Hematopoietic multipotent progenitor cell treated with erythropoietin and hydrocortisone succinate and interleukin-3 and kit ligand, for 17 days (in vitro differentiated cells): ENCODE measurements at places on chromosomes 6 and 20.

DNA sequence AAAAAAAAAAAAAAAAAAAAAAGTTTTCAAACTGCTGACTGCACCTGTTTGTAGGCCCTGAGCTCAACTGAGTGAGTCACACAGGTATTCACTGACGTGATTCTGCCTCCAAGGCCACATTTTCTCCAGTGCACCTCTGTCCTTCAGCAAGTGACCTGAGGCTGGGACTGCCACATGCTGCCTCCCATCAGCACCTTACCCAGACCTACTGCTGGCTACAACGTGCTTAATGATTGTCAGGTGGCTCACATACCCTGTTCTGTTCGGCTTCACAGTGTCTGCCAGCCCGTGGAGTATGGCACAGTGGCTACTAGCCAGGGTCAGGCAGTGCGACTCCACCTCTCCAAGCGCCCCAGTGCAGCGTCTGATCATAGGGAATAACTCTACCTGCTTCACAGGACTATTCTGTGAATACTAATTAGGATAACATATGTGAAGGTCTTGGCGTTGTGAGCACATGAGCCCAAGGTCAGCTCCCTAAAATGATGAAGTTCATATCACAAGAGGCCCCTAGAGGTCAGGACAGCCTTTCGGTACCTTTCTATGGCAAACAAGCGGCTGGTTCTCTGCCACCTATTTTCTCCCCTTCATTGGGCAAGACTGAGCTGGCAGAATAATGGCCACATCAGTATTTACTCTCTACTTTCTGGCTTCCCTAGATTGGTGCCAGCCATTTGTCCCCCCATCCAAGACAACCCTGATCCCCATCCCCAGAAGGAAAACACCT, 28.1 kb downstream of the RIPOR3 start:
- peak; percentile 52 for DNase-seq

DNA sequence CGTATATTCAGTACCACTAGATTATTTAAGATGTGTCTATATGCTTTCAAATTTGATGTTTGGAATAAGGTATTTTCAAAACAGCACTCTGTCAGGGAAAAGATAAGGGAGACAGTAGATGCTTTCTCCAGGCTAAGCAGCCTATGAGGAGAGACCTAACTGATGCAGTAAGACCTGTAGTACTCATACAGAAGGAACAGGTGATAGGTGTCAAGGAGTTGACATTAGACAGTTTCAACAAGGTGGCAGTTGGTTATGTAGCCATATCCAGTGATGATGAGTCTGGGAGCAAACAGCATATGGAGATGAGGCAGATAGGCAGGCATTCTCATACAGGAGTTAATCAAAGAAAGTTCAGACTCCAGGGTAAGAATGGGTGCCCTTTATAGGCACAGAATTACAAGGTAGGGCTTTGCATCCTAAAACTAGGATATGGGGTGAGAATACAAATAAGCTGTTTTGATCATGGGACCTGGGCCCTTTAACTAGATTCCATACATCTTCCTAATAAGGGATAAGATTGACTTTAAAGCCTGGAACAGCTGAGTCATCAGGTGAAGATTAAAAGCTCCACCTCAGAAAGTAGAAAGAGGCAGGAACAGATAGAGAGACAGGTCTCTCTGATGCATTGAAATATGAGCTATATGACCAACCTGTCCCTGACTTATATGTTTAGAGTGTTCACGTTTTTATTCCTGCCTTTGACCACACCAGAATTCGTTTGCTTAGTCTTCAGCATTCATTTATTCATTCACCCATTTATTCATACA, 7.9 kb downstream of the RSPH4A start:
- no peak for DNase-seq

- no peak for DNase-seq
Measured at GRCh38 chr6:25916789-25917490, 13.6 kb downstream of the SLC17A2 start.

DNA sequence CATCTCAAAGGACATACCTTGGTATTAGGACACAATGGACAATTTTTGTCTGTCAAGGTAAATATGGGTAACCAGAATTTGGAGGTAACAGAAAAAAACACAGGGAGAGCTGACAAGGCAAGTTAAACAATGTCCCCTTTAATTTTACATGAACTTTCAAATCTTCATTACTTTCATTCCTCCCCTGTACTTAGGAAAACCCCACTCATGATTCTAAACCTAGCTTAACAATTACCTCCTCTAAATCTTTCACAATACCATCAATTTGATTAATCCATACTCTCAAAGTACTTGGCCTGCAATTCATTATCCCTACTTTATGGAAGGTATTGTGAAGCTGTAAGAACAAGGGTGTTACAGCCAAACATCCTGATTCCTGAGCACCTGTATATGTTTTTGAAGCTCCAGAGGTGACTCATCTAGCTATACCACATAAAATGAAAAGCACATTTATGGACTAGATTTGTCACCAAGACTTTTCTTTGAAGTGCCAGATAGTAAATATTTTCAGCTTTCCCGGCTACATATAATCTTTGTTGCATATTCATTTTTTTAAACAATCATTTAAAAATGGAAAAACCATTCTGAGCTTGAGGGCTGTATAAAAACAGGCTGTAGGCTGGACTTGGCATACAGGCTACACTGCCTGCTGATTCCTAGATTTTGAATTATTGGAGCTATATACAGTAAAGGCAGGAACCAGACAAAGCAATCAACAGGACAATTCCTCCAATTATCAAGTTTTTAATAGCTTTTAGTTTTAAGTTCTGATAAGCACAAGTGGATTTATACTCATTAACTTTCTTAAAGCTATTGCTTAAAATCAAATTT, 22.9 kb downstream of the DEK start:
- DNase-seq, result no peak

DNA sequence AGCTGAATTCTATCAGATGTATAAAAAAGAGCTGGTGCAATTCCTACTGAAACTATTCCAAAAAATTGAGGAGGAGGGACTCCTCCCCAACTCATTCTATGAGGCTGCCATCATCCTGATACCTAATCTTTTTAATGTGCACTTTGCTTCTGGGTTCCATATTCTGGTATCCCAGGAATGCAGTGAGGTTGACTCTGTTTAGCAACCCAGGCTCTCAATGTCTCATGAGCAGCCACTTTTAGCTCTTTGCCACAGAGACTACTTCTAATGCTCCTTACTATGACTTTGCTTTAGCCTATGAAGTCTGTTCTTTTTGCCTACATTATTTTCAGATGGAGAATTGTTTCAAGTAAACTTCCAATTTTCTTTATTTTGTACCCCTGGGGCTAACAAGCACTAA, 185.5 kb upstream of the NRSN1 start:
- no peak for DNase-seq

- no peak for DNase-seq
Measured at GRCh38 chr6:135233686-135234491, 52.8 kb downstream of the MYB start.

DNA sequence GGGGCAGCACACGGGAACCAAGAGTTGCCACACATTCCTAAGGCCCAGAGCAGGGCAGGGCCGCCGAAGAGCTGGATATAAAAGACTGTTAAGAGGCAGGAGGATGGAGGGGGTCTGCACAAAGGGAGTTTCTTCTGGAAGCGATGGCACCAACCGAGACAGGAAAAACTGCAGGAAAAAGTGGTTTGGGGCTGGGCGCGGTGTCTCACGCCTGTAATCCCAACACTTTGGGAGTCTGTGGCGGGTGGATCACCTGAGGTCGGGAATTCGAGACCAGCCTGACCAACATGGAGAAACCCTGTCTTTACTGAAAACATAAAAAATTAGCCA, 41.8 kb downstream of the SSR1 start:
- DNase-seq, result no peak

GRCh38 chr20:32031007-32031958, 20.8 kb upstream of the HCK start:
- DNase-seq, result peak; percentile 28

DNA sequence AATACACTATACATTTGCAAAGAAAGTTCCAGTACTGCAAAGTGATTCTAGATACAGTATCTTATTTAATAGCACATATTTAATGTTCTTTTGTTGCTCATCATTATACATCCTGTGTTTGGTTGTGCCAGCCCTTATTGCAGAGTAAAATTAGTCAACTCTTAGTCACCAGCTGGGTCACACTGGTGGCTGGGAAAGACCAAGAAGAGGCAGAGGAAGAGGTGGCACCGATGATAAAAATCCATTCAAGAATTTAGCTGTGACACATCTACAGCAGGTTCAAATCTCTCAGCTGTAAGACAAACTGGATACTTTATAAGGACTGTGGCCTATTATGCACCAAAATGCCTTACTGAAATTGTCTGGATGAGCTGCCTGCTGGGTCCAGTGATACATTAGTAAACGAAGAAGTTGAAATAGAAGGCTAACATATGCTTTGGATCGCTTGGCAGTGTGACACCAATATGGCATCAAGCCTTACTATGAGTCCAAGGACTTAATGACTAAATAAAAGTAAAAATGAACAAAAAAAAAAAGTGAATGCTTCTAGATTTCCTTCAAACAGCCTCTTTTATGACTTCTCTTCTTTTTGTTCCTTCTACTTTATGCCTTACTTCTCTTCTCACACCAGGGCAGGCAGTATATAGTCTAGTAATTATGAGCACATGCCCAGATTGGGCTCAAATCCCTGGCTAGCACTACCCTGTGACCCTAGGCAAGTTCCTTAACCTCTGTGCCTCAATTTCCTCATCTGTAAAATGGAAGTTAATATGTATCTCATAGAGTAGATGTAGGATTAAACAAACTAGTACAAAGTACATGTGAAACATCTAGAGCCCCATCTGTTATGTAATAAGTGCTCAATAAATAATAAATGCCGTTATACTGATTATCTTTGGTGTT, 29.4 kb upstream of the RNF8 start:
- peak; percentile 27 for DNase-seq

DNA sequence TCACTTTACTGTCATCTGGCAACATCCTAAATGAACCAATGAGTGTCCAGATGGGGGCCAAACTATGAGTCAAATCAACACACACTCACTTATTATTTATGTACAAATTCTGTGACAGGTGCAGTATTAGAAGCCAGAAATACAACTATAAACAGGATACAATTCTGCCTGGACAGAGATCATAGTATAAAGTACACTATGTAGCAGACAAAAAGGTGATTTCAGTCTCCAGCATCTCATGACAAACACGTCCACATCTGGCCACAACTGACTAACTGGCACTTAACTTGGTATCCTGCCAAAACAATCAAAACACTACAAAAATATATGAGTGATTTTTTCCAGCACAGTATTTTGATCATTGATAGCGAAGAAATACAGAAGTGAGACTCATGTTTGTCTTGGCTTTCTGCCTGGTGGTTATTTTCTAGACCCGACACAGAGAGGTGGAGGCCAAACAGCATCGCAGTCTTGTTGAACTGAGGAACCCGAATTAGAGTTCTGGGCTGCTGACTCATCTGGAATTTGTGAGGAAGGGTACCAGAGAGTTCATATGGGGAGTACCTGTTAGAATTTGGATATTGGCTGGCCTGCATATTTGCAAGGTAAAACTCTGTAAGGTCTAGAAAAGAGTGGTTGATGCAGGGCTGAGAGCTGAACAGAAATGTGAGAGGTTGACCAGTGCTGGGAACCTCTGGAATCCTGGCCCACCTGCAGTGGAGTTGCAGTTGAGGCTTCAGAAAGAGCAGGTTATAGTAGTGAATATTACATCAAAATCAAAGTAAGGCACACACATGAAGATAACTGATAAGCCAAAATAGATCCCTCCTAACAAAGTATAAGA, 475.2 kb downstream of the PTPRT start:
- no peak for DNase-seq

DNA sequence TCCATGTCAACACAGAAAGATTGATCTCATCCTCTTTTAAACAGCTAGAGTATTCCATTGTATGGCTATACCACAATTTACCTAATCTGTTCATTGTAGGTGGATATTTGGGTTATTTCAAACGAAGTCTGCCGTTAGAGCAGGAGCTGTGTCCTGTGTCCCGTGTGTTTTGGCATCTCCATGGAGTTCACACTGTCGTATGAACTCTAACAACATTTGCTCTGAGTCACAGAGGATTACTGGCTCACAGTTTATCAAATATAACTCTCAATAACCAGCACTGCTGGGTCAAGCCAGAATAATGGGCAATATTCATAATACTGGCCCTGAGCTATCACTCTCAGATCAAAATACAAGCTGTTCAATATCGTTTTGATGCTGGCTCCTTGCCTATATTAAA, 16.4 kb downstream of the TRAM2 start:
- DNase-seq, result no peak

GRCh38 chr20:38092260-38092857, 58.8 kb downstream of the RPRD1B start:
- no peak for DNase-seq

GRCh38 chr6:156199182-156199581, 578.0 kb upstream of the ARID1B start:
- DNase-seq, result no peak

GRCh38 chr6:17721671-17722070, 14.9 kb upstream of the NUP153 start:
- no peak for DNase-seq

DNA sequence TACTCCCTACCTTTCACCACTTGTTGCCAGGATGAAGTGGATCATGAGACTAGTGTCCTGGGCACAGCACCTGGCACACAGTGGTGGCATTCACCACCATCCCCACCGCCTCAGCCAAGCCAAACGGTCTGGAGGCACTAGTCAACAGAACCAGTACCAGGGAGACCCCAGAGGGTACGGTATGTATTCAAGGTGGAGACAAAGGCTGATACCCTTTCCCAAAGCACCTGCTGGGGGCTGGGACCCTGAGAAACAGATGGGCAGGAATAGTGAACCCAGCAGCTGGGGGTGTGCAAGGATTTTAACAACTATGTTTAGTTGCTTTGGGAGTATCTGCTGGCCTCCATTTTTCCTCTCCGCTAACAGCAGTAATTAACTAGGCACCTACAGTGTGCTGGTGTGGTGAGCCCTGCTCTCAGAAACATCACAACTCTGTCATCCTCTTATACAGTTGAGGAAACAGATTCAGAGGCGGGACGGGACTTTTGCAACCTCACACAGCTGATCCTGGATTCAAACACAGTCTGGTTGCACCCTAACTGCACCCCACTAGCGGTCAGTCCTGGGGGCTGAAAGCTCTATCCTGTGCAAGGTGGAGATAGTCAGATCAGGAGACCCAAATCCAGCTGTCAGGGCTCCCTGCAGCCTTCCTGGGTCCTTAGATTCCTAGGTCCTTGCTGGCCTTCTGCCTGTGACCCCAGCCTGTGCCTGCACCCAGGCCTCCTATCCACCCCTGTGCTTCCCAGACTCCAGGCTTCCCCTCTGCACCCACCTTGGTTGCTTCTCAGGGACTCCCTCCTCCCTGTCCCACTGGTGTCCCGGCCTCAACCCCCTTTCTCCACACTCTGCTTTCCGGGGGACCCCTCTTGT, 1.2 kb downstream of the SNTA1 start:
- DNase-seq, result no peak

- DNase-seq, result no peak
Measured at GRCh38 chr6:1659816-1660215, 50.1 kb downstream of the FOXC1 start.

DNA sequence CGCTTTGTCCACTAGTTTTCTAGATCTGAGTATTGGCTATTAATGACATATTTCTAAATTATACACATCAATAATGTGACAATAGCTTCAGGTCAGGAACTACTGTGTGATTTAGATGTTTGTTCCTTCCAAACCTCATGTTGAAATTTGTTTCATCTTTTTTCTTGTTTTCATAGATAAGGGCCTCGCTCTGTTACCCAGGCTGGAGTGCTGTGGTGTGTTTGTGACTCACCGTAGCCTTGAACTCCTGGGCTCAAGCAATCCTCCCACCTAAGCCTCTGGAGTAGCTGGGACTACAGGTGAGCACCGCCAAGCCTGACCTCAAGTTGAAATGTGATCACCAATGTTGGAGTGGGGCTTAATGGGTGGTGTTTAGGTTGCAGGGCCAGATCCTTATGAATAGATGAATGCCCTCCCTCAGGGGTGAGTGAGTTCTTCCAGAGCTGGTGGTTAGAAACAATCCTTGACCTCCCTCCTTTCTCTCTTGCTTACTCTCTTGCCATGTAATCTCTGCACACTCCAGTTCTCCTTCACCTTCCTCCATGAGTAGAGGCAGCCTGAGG, 5.9 kb upstream of the NQO2 start:
- no peak for DNase-seq
